ENCODE measurements at places on chromosomes 1 and 21.

- DNase-seq, result no peak
These were observed 54.7 kb upstream of the SSBP3 start for GRCh38 chr1:54460861-54461387.

- no peak for DNase-seq
These were observed 3.4 kb upstream of the LAMC1 start for GRCh38 chr1:183019860-183020259.

- DNase-seq, result no peak
These were observed 180.5 kb downstream of the VPS13D start for GRCh38 chr1:12410351-12410750.

DNA sequence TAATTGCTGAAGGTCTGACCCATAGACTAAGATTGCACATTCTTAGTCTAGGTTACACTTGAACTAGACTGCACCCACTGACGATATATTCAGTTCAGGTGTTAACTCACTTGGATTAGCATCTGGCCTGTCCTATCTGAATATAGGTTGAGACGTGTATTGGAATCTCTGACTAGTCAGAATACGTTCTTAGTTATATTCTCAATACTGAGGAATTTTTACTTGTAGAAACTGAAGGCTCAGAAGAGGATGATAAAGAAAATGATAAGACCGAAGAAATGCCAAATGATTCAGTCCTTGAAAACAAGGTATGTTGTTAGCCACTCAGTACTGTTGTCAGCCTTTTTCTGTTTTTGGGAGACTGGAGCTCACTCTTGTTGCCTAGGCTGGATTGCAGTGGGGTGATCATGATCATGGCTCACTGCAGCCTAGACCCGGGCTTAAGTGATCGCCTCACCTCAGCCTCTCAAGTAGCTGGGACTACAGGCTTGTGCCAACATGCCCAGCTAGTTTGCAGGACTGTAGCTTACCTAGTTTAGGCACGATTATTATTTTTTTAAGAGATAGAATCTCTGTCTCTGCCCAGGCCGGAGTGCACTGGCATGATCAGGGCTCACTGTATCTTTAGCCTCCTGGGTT lies 10.8 kb downstream of the CCDC17 start:
- no peak for DNase-seq

GRCh38 chr1:175498002-175498401 lies 245.4 kb downstream of the TNR start:
- no peak for DNase-seq

DNA sequence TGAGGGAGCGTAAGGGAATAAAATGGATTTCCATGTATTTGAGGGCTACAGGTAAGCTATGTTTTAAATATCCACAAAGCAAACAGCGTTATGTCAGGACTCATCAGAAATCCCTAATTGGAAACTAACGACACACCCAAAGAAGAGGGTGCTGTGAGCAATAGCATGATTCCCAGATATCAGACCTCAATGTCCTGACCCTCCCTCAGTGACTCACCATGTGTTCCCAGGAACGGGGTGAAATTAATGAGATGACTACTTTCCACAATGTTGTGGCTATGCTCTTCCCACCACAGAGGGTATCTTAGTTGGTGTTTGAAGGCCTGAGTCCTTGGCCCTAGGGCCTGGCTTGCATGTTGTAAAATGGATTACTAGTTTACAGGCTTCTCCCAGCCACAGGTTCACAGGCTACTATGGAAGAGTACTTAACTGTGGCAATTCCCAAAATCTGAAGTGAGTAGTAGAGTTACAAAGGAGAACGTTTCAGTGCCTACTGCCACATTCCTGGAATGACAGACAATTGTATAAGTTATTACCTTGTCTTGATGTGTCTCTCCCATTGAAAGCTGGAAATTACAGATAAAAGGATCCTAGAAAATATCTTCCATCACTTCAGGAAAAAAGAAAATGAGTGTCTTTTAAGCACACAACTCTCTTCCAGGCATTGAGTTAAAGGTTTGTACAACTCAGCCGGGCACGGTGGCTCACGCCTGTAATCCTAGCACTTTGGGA lies 1.7 kb upstream of the KRTAP11-1 start:
- DNase-seq, result no peak

DNA sequence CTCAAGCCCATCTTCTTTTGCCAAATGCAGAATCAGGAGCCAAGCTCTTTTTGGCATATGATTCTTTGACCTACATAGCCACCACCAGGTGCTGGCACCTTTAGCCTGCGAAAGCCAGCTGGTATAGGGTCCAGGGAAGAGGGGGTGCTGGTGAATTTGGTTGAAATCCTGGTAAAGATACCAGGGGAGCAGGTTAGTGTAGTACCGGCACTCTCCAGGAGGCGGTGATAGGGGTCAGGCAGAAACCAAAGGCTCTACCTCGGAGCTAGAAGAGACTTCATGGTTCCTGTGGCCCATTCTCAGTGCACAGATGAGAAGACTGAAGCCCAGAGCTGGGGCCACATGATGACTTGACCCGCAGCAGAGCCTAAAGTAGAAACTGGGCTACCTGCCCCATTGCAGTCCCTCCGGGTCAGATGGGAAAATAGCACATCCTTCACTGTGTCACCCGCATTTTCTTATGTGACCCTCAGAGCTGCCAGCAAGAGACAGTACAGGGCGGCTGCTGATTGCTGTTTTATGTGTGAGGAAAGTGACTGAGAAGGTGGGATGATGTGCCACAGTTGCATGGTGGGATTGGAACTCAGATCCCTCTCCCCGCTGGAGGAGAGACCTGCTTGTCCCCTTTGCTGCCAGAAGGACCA lies 36.0 kb upstream of the IL19 start:
- DNase-seq, result peak; percentile 63

DNA sequence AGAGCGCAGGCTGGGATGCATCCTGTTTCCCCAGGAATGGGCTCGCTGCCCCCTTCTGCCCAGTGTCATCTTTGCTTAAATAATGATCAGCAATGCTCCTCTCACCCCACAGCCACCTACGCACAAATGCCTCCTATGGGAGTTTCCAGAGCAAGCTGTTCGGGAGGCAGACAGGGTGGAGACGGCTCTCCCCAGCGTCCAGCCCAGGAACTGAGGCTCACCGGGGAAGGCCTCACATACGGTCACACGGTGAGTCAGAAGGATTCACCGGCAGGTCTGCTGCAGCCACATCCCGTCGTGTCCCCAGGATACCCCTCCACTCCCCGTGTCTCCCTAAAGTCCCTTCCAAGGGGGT lies 40.3 kb upstream of the RUNX3 start:
- DNase-seq, result no peak

DNA sequence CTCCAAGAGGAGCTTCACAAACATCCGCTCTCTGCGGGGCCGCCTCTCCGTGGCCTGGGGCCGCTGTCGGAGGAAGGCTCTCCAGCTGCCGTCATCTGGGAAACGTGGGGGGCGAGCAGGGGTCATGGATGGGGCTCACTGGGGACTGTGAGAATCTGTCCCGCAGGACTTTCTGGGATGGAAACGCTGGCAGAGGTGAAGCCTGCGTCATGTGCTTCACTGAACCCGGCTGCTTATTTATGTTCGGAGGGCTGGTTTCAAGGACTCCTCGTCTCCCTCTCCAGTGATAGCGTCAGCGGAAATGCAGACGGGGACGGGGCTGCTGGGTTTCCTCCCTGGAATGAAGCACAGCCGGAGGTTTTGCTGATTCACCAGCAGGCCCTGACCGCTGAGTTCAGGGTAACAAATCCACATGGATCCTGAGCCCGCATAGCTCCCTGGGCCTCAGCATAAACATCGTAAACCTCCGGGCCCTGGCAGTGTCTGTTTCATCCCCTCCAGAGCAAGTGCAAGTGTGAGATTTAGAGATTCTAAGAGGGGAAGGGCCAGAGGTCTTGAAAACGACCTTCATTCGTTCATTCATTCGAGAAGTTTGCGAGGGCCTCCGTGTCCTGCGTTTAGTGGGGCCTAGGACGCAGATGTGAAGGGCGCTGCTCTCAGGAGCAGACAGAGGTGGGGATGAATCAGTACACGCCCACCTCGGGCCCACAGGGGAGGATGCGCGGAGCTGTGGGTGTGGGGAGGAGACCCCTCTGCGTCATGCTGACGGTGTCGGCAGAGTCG lies 7.0 kb upstream of the POFUT2 start:
- no peak for DNase-seq

DNA sequence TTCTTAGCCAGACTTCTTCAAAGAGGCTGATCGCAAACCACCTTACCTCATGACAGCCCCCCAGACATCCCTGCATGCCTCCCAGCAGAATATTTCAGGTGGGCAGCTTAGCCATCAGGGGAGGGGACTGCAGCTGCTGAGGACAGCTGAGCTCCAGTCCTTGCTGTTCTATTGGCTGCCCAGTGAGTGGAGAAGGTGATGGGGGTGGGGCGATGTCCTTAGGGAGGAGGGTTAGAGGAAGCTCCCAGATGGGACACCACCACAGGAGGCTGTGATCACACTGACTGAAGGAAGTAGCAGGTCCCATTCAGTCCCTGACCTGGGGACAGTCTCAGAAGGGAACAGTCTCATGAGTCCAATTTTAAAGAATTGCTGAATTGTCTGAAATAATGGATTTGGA lies 38.3 kb downstream of the GJA5 start:
- DNase-seq, result no peak

DNA sequence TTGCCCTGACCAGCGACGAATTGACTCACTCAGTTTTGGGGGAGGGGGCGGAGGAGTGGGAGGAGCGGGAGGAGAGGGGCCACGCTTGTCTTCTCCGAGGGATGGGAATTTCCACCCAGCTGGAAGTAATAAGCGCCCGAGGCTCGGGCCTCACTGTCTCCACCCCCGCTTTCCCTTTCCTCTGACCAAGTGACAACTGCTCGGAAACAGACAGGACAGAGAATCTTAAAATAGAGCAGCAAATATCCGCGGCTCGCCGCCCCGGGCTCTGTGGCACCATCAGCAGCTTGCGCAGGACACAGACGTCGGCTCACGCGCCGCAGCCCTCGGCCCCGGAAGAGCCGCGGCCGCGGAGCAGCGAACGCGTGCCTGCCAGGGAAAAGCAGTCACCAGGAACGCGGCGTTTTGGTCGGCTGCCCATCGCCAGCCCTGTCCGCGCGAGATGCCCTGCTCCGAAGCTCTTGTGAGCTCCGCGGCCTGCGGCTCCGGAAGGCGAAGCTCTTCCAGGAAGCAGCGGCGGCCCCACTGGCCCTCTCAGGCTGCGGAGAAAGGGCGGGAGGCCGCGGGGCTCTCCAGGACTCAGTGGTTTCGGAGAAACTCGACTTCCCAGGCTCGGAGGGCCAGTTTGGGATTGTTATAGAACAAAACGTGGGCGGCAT lies 10.7 kb upstream of the RGS16 start:
- peak; percentile 42 for DNase-seq

DNA sequence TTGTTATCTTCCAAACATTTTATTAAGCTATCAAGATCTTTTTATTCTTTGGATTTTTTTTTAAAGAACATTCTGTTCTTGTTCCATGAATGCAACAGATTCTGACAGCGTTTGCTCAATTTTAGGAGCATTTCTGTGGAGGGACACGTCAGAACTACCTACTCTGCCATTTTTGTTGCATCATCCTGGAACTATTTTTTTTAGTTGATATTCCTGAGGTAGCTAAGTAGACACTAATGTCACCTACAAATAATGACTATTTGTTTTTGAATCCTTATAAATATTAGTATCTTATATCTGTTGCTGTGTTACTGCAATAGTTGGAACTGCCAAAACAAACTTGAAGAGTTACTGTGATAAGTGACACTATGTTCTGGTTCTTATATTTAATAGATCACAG lies 57.2 kb downstream of the DNAI4 start:
- DNase-seq, result no peak

DNA sequence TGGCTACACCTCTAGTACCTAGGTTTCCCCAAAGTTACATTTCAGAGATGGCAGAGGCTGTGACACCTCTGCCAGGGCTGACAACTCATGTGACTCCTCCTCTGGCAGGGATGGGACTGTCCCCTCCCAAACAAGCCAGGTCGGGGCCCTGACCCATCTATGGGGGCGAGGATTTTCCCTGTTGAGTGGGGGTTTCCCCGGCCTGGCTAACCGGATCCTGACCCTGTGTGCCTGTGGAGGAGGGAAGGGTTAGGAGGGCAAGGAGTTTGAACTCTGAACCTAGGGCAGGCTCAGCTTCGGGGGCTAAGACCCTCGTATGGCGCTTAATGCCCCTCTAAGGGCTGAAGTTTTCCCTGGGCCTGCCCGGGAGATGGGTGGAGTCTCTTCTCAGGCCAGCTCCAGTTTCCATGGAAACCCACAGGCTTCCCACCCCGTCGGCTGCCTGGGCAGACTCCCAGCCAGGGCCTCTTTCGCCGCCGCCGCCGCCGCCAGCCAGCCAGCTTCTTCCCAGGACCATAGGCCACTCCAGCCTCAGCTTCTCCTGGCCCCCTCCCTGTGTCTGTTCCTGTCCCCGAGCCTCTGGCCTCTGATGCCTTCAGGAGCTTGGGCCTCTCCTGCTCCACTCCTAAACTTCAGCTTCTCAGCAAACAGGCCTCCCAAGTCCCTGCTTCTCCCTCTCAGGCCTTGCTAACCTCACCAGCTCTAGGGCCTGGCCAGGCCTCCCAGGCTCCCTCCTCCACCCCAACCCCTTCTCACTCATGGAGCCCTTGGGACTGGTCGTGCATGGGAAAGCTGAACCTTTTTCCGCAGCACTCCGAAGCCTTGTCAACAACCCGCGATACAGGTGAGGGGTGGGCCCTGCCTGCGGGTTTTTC lies at the start of gene BTBD19:
Gene BTBD19, plus strand, starts transcription at position 461 of the 875 bp plus-strand sequence. Its CDS starts 298 bp downstream, at position 759.
- peak; percentile 57 for DNase-seq

DNA sequence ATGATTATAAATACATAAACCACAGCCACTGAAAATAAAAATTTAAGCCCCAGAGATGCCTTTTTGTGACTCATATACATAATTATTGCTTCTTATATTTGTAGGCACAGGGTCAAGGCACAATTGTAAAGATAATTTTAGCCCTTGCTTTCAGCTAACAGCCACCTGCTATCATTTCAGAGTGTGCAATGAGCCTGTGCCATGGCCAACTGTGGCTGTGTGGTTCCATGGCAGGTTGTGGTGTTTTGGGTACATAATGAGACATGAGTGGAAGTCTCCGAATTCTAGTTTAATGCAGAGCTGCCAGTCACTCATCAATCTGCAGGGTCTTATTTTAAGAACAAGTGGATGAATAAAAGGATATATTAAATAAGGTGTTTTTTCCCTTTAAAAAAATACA lies 346.9 kb upstream of the SNX7 start:
- no peak for DNase-seq

DNA sequence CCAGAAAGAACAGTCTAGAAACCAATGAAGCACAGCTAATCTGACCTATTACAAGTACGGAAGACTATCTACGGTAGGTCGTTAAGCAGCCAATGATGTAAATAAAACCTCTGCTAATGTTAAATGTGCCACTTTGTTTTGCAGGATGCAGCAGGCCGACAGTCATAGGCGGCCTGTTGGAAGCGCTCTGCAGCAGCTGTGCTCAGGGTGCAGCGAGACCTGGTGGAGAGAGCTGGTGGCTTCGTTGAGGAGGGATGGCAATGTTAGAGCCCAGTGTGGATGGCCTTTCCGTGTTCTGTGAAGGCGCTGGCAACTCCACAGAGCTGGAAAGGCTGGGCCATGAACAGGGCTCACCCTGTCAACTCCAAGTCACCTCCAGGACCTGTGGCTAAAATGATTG lies 87.3 kb downstream of the PCP4 start:
- no peak for DNase-seq
